A549 treated with Hydrocortisone at 1 μM for 4 hours (cell line): ENCODE measurements at places on chromosomes 7 and 10. TPM values are rescaled to one million over a fixed set of nuclear protein-coding genes. Genes with fewer than 3 reads are reported as not detected.

CCDC7 gene
- total RNA-seq: 0.61 to 0.98 TPM (median 0.76 TPM) in 5 replicates

RADIL gene
- 1.1 to 2.7 TPM (median 2.0 TPM) in 5 replicates for total RNA-seq

IDI2 gene
- total RNA-seq: 0.06 TPM in 1 of 5 replicates, not detected in the others

ABCC2 gene
- total RNA-seq: 111 to 137 TPM (median 117 TPM) in 5 replicates

ZNF789 gene
- total RNA-seq: 6.1 to 9.6 TPM (median 7.3 TPM) in 5 replicates

MAGI2 gene
- total RNA-seq: 0.23 to 0.62 TPM (median 0.40 TPM) in 5 replicates

FZD8 gene
- total RNA-seq: 3.6 to 5.3 TPM (median 4.9 TPM) in 5 replicates

TRPV5 gene
- not detected in 5 replicates for total RNA-seq

DPP6 gene
- total RNA-seq: not detected in 5 replicates

CFAP58 gene
- 0.08 to 0.17 TPM (median 0.14 TPM) in 5 replicates for total RNA-seq

CYP26A1 gene
- 1.7 to 2.9 TPM (median 2.4 TPM) in 5 replicates for total RNA-seq
